Stimulated activated naive B cell treated with anti-CD40 and anti-IgM and Interleukin-4, amounts not matched to agents 10 μg/mL and 1 μg/mL and 100 μg/mL, for 72 hours (primary cell): ENCODE measurements at places on chromosomes 1 and 21.

DNA sequence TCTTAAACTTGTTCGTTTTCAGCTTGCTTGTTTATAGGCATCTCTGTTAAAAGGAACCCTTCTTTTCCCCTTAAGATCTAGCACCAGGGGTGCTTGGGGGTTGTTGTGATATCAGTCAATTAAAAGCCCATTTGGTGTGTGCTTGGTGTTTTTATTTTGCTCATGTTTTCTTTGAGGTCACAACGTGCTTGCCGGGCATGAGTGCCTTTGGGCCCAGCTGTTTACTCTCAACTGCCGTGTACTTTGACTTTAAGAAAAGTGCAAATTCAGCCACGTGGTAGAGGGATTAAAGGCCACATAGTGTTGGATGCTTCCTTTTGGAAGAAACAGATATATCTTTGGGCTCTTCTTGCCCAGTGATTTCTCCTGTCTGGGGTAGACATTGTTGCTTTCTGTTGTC is 10.5 kb downstream of the ARID1A start:
- no peaks in the 10 kb centered on the region for H3K27me3 ChIP-seq
- peak overlapping the region; percentile 73 for H3K4me3 ChIP-seq
- H3K36me3 ChIP-seq, result peaks cover 28% of the 10 kb centered on the region

DNA sequence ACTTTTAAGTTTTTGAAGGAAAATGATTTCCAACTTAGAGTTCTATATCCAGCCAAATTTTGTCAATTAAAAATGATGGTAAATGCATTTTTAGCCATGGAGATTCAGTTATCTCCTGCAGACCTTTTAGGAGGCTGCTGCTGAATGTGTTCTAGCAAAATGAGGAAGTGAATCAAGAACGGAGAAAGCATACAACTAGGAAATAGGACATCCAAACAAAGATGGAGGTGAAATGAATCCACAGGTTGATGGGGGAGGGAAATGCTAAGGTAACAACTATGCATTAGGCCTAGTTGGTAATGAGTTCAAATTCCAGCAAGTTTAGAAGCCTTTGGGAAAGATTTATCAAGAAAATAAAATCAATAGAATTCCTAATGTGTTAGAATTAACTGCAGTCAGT is 80.5 kb downstream of the FNBP1L start:
- no peaks in the 10 kb centered on the region for H3K27me3 ChIP-seq
- H3K4me1 ChIP-seq, result peaks cover 6% of the 10 kb centered on the region
- H3K27ac ChIP-seq, result no peak overlapping the region
- H3K36me3 ChIP-seq, result peaks cover 6% of the 10 kb centered on the region
- DNase-seq, result no peak

DNA sequence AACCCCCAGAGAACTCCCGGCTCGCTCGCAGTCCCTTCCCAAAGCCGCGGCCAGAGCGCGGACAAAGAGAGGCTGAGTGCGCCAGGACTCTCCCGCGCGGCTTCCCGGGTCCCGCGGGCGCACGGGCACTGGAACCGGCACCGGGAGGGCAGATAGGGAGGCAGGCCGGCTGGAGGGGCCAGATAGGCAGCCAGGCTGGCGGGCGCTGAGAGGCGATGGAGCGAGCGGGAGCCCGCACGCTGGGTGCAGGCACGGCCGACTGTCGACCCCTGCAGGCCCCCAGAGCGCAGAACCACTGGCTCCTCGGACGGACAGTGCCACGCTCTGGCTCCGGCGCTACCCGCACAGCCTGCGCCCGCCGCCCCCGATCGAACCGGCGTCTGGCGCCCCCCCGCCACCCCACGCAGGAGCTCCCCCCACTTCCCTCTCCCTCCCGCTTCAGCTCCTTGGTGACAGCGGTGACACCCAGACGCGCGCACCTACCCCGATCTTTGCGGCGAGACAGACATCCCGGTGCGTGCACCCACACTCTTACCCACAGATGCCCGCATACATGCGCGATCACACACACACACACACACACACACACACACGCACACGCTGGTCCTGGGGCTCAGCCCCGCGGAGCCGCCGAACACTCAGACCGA is 534 bp downstream of the SLC6A9 start:
- peak overlapping the region; percentile 86 for H3K27ac ChIP-seq
- peak; percentile 40 for DNase-seq
- H3K27me3 ChIP-seq, result no peaks in the 10 kb centered on the region
- H3K4me1 ChIP-seq, result peaks cover 34% of the 10 kb centered on the region
- H3K4me3 ChIP-seq, result peak overlapping the region; percentile 90

- no peak for DNase-seq
- peaks cover 6% of the 10 kb centered on the region for H3K4me1 ChIP-seq
- H3K36me3 ChIP-seq, result no peaks in the 10 kb centered on the region
- no peak overlapping the region for H3K4me3 ChIP-seq
These were observed 1.2 kb upstream of the CDA start for GRCh38 chr1:20587661-20588053.

DNA sequence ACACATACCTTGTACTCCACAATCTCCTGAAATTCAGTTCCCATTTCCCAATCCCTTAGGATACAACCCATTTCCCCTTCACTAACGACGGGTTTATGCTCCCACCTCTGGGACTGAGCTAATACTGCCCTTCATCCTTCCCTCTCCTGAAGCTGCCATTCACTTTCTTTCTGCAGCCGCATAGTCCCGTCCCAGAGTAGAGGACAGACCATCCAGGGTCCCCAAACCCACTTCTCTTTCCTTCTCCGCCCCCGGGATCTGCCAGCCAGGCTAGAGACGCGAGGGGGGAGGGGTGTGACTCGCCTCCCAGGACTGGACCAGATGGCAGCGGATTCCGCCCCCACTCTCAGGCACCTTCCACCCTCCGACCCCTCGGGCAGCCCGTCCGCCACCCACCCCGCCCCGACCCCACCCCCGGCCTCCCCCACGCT is 679 bp downstream of the ABL2 start:
- no peaks in the 10 kb centered on the region for H3K27me3 ChIP-seq
- peaks cover 9% of the 10 kb centered on the region for H3K36me3 ChIP-seq
- peaks cover 18% of the 10 kb centered on the region for H3K4me1 ChIP-seq

- no peak for DNase-seq
- no peak overlapping the region for H3K27ac ChIP-seq
- no peak overlapping the region for H3K4me3 ChIP-seq
- no peaks in the 10 kb centered on the region for H3K36me3 ChIP-seq
These were observed 1693.4 kb downstream of the NCAM2 start for GRCh38 chr21:22691658-22692057.

DNA sequence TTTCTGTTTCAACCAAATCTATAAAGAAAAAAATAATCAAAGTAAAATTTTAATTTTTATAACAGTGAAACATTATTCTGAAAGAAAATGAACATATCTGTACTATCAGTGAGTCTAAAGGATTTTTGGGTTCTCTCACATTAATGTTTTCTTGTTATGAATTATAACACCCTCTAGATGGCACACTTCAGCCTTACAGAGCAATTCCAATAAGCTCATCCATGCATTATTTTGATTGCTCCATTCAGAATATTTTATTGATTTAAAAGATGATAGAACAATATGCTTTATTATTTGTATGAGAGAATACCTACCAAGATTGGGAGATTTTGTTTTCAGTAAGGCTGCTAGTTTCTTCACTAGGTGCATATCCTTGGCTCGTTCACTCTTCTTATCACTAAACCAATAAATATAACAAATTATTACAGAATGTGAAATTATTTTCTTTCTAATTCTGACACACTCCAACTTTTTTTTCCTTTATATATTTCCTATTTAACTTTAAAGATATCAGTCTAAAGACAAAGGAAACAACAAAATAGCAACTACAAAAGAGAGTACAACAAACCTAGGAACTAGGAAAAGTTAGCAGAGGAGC is 82.4 kb downstream of the RAB3GAP2 start:
- DNase-seq, result no peak
- H3K4me1 ChIP-seq, result no peaks in the 10 kb centered on the region
- H3K4me3 ChIP-seq, result no peak overlapping the region
- H3K27me3 ChIP-seq, result no peaks in the 10 kb centered on the region
- H3K36me3 ChIP-seq, result peaks cover 27% of the 10 kb centered on the region

GRCh38 chr1:150066328-150066727 is 1.2 kb upstream of the VPS45 start:
- peaks cover 30% of the 10 kb centered on the region for H3K4me1 ChIP-seq
- DNase-seq, result no peak
- H3K27me3 ChIP-seq, result no peaks in the 10 kb centered on the region
- peak overlapping the region; percentile 98 for H3K4me3 ChIP-seq
- H3K27ac ChIP-seq, result peak overlapping the region; percentile 96
- H3K36me3 ChIP-seq, result peaks cover 8% of the 10 kb centered on the region

DNA sequence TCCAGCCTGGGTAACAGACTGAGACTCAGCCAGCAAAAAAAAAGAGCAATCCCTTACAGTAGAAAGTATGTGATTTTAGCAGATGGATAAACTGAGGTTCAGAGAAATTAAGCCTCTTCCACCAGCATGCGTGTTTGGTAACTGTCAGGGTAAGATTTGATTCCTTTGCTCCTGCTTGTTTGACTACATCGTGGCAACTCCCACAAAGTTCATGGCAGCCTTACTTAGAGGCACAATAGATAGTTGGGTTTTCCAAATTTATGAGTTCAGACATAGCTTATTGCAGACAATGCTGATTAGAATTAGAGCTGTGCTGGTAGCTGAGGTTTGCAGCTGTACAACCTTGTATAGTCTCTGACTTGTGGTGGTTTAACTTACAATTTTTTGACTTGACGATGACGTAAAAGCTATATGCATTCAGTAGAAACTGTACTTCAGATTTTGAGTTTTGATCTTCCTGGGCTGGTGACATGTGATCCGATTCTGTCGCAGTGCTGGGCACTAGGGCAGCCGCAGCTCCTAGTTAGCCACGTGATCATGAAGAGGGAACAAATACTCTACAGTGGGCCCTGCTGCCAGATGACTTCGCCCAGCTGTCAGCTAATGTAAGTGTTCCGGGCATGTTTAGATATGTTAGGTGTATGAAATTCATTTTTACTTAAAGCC is 167.8 kb downstream of the DHRS3 start:
- H3K4me1 ChIP-seq, result peaks cover 36% of the 10 kb centered on the region
- H3K27me3 ChIP-seq, result no peaks in the 10 kb centered on the region
- peak overlapping the region; percentile 95 for H3K27ac ChIP-seq

- no peak for DNase-seq
- H3K4me3 ChIP-seq, result no peak overlapping the region
- H3K4me1 ChIP-seq, result no peaks in the 10 kb centered on the region
These were observed 26.3 kb downstream of the FTCD start for GRCh38 chr21:46128933-46129571.

- H3K4me1 ChIP-seq, result peaks cover 7% of the 10 kb centered on the region
- DNase-seq, result no peak
- peaks cover 50% of the 10 kb centered on the region for H3K27me3 ChIP-seq
- H3K27ac ChIP-seq, result no peak overlapping the region
- H3K4me3 ChIP-seq, result no peak overlapping the region
- peaks cover 2% of the 10 kb centered on the region for H3K36me3 ChIP-seq
These were observed 5.4 kb downstream of the TACSTD2 start for GRCh38 chr1:58571616-58572015.

DNA sequence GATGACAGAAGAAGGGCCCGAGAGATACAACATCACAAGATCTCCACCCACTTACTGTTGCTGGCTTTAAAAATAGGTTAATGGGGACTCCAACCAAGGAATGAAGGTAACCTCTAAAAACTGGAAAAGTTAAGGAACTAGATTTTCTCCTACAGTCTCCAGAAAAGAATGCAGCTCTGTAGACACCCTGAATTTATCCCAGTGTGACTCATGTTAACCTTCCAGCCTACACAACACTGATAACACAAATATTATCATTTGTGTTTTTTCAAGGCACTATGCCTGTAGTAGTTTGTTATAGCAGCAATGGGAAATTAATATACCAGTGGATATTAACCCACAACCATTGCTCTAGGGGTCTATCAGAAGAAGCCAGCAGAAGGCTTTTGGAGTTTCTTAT is 730.7 kb upstream of the ZP4 start:
- no peaks in the 10 kb centered on the region for H3K27me3 ChIP-seq
- no peak overlapping the region for H3K27ac ChIP-seq
- no peaks in the 10 kb centered on the region for H3K36me3 ChIP-seq
- no peak overlapping the region for H3K4me3 ChIP-seq
- no peak for DNase-seq
- peaks cover 5% of the 10 kb centered on the region for H3K4me1 ChIP-seq

DNA sequence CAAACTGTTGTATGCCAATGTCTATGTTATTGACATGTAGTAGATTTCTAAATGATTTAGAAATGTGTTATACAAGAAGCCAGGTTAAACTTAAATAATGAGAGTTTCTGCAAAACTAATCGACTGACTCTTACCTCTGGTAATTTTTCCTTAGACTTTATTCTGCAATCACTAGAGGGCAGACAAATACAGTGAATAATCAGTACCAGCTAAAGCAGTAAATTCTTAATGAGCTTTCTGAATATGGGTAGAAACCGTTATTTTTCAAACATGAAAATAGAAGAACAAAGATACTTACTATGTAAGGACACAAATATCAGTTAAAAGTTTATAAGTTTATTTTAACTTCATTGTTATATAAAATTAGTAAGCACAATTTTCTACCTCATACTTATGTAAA is 97.9 kb upstream of the RGS1 start:
- no peak overlapping the region for H3K4me3 ChIP-seq
- peaks cover 14% of the 10 kb centered on the region for H3K4me1 ChIP-seq
- H3K27me3 ChIP-seq, result peaks cover 21% of the 10 kb centered on the region

- no peak for DNase-seq
- H3K27ac ChIP-seq, result no peak overlapping the region
- no peaks in the 10 kb centered on the region for H3K4me1 ChIP-seq
These were observed 7.6 kb upstream of the RHOU start for GRCh38 chr1:228727681-228728171.

GRCh38 chr21:37767984-37768383 is 148.3 kb downstream of the KCNJ6 start:
- H3K27ac ChIP-seq, result no peak overlapping the region
- H3K4me3 ChIP-seq, result no peak overlapping the region
- H3K4me1 ChIP-seq, result no peaks in the 10 kb centered on the region
- DNase-seq, result no peak
- H3K27me3 ChIP-seq, result no peaks in the 10 kb centered on the region

DNA sequence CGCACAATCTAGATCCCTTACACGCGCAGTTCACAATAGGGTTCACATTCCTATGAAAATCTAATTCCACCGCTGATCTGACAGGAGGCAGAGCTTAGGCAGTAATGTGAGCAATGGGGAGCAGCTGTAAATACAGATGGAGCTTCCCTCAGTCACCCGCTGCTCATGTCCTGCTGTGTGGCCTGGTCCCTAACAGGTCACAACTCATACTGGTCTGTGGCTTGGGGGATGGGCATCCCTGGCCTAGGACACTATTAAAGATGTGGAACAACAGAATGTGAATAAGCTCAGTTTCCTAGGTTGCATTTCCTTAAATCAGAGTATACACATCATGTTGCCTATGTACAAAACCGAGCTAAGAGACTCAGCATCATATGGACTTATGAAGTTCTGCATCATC is 16.2 kb downstream of the IFI44 start:
- no peak overlapping the region for H3K27ac ChIP-seq
- H3K4me1 ChIP-seq, result no peaks in the 10 kb centered on the region
- H3K4me3 ChIP-seq, result no peak overlapping the region
- H3K36me3 ChIP-seq, result peaks cover 10% of the 10 kb centered on the region
- DNase-seq, result no peak
- no peaks in the 10 kb centered on the region for H3K27me3 ChIP-seq
